Motor neuron (in vitro differentiated cells): ENCODE measurements at places on chromosomes 1 and 21.

DNA sequence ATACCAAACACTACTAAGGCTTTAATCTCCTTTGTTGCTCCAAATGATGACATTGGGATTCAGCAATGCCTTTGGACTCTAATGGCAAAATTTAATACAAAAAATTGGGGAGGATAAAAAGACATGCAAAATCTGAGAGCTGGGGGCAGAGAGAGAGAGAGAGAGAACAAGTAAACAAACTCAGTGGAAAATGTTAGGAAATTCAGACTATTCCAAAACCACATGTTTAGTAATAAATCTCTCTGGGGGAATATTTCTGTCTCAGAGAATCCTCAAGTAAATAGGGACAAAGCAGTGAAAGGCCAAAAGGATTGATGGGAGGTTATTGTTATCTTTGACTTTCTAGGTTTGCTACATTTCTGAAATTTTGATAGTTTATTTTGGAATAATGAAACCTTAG, 65.7 kb downstream of the PLA2G4A start:
- no peak for ATAC-seq

DNA sequence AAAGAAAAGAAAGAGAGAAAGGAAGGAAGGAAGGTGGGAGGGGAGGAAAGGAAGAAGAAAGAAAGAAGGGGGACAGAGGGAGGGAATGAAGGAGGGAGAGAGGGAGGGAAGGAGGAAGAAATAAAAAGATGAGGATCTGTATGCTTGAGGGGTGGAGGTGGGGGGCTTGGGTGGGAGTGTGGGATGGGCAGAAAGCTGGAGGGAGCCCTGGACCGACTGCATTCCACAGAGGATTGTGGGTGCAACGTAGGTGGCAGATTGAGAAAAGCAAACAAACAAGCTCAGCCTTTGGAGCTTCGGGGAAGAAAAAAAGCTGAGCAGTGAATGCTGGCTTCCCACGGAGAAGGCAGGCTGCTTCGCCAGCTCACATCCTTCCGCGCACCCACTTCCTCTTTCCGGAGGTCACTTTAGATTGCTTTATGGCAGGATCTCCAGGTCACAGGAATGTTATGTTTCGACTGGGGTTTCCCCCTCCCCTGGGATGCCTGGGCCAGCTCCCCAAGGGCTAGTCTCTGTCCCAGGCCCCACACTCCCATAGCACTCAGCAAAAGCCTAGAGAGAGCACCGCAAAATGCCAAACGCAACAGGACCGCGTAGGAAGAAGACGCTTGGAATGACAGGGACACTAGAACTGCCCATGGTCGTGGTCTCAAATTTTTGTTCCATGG, 20.7 kb upstream of the LGALS8 start:
- ATAC-seq, result peak; percentile 80

GRCh38 chr1:91502672-91503184, 2.1 kb downstream of the CDC7 start:
- no peak for ATAC-seq

- no peak for ATAC-seq
Measured at GRCh38 chr1:152517237-152517811, 3.0 kb downstream of the CRCT1 start.

- no peak for ATAC-seq
Measured at GRCh38 chr1:243244432-243244841, 10.6 kb downstream of the CEP170 start.

DNA sequence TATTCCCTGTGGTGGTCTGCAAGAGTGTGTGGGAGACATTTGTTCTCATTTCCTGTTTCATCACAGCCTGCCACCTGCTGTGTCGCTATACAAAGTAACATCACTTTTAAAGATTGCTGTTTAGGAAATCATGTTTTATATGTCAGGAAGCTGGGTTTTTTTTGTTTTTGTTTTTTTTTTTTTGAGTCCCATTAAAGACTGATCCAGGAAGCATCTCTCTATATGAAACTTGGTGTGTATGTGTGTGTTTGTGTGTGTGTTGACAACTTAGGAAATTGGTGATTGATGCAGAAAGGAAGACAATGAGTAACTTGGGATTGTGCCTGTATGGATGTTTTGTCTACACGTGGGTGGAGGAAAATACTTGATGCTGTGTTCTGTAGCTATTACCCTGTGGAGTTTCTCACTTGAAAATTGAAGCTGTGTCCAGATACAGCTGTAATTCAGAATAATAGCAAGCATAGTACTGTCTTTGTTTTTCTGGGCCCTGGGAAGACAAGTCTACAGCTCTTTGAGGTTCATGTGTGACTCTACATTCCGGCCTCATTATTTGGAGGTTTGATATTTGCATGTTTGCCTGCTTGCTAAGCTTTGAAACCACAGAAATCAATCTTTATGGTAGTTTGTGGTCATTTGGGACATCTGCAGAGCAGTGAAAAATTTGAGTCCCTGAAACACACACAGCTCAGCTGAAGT, 47.9 kb downstream of the LAMC1 start:
- ATAC-seq, result peak; percentile 48

GRCh38 chr1:188769181-188769580, 1708.5 kb downstream of the BRINP3 start:
- no peak for ATAC-seq

DNA sequence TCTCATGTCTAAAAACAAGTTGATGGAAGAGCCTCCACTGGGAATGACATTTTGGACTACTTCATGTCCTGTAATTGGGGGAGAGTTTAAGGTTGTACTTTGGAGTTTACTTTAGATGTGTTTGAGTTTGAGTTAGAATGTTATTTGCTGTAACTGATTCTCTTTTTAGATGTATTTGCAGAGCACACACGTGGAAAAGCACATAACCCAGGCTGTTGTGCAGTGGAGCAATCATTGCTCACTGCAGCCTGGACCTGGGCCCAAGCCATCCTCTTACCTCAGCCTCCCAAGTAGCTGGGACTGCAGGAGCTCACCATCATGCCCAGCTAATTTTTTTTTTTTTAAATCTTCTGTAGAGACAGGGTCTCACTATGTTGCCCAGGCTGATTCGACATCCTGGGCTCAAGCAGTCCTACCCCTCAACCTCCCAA, 36.7 kb upstream of the SH3D21 start:
- no peak for ATAC-seq

DNA sequence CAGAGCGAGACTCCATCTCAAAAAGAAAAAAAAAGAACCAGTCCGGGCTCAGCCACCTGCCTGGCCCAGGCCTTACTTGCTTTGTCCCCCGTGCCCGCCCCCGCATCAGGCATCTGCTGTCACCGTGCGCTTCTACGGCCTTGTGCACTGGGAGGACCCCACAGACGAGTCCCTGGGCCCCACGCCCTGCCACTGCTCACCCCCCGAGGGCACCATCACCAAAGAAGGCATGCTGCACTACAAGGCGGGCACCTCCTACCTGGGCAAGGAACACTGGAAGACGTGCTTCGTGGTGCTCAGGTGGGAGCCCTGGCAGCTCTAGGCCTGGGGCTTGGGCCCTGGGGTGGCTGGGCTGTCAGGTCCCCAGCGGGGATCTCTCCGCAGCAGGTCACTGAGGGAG, 5.6 kb upstream of the SLC25A34 start:
- ATAC-seq, result no peak

DNA sequence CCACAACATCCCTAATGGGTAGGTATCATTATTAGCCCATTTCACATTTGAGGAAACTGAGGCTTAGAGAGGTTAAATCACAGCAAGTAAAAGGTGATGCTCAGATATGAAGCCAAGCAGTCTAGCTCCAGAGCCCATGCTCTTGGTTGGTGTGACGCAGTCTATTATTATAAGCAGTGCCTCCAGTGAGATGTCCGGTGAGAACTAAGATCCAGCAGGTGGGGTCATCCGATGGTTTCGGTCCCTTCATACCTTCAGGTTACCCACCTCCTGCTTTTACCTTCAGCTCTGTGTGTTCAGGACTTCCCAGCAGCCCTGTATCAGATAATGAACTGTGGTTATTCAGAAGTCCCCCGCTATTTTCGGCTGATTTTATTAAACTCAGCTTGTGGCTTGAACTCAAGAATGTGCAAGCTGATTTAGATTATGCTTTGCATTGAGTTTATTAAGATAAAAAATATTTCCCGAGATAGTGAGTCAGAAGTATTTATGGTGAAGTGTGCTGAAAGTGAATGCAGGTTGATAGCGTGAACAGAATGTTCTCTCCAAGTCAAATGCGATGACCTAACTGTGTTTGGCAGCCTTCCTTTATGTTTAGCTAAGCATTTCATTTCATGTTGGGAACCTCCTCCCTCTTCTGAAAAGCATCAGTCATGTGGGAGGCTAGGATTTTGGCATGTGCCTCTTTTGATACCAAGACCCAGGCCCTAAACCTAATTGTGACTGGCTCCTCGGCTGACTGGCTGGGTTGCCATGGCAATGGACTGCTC, 160.9 kb upstream of the UBE2U start:
- peak; percentile 74 for ATAC-seq

- ATAC-seq, result no peak
Measured at GRCh38 chr1:25802915-25803314, 2.9 kb downstream of the SELENON start.

DNA sequence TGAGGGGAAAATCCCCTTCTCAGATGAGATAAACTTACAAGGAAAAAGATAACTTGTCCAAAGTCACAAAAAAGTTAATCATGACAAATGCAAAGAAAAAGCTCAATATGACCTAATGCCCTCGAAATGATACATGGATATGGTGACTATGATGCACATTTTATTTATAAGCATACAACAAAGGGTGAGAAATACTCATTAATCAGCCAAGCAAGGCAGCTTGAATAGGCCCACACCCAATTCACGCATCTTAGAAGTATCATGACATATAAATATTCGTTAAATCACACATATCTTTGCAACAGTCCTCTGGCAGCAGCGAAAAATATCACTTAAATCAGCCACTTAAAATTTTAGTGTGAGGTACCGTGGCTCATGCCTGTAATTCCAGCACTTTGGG, 21.7 kb downstream of the EPS15 start:
- ATAC-seq, result no peak

DNA sequence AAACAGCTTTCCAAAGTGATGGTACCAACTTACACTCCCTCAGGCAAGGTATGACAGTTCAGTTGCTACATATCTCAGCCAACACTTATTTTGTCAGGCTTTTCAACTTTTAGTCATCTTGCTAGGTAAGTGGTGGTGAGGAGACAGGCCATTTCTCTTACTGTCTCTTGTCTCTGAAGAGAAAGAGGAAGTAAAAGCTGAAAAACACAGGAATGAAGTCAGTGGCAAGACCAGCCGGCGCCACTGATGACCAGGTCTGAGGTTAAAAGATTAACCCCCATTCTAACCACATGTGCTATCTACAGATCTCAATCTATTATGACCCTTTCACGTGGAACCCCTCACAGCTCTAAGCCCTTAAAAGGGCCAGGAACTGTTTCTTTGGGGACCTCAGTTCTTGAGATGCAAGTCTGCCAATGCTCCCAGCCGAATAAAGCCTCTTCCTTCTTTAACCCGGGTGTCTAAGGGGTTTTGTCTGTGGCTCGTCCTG, 4.2 kb downstream of the ADCY10 start:
- no peak for ATAC-seq

DNA sequence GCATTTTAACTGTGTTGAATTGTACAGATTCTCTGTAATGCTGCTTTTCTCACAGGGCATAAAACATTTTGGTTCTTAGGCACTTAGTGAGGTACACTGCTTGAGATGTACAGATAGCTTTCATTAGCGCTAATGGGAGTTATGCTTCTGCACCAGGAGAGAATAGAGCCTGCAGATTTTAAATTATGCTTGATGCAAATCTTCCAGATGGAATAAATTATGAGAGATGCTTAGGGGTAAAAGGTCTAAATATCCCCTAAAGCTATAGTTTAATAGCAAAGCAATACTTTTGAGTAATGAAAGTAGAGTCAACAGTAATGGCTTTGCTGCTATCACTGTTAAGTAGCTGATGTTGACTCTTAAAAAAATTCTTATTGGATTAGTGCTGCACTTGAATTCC, 248.9 kb downstream of the S1PR1 start:
- no peak for ATAC-seq

DNA sequence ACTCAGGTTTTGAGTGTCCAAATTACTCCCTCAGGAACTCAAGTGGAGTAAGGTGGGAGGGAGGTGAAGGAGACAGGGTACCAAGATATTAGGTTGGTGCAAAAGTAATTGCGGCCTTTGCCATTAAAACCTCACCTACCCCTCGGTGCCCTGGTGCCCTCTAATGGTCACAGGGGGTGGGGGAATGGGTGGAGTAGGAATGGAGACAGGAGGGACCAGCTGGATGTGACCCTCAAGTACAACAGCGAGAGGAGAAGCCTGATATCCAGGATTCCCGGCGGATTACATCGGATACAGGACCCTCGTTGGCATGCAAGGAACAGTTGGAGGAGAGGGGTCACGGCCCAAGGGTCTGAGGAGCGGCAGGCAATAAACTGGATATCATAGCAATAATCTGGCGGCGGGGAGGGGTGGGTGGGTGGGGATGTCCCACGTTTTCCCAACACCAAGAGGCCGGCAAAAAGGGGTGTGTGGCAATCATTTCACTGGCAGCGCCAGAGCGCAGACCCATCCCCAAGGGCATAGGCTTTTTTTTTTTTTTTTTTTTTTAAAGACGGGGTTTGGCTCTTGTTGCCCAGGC, 4.3 kb upstream of the ZBTB7B start:
- ATAC-seq, result no peak
